ENCODE measurements at places on chromosomes 4 and X.

GRCh38 chrX:102580891-102581290 lies 18.4 kb upstream of the ARMCX5 start:
- no peak for DNase-seq

- DNase-seq: no peak
Measured at GRCh38 chr4:181944527-181944926, 298.7 kb upstream of the TENM3 start.

- no peak for DNase-seq
Measured at GRCh38 chrX:1928805-1929204, 313.9 kb downstream of the ASMT start.

- DNase-seq: no peak
Measured at GRCh38 chr4:86896596-86896995, 4.4 kb upstream of the C4orf36 start.

DNA sequence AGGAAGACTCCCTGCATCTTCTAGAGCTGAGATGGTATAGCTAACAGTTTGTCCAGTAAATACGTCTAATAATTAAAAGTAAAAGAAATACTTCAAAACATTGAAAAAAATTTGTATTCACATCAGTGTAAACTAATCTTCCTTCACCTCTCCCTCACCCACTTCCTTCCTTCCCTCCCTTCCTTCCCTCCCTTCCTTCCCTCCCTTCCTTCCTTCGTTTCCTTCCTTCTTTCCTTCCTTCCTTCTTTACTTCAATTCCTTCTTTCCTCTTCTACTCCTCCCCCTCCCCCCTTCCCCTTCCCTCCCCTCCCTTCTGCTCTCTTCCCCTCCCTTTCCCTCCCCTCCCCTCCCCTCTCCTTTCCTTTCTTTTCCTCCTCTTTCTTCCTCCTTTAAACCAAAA lies 103.7 kb downstream of the POU4F2 start:
- no peak for DNase-seq

DNA sequence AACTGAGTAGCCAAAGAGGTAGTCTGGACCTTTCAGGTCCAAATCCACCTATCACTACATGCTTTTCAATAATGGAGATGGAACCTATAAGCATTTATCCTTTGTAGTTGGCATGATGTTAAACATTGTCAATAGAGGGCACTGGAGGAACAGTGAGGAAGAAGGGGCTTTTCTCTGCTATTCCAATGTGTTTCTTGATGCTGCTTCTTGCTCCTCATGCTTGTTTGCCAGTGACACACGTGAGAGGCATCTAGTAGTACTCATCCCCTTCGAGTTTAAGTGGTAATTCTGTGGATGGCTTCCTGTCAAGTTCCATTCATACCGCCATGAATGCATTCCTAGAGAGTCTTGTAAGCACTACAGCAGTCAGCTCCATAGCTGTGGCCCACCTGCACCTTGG lies 84.0 kb downstream of the NAA11 start:
- DNase-seq: peak; percentile 9

GRCh38 chr4:128373628-128374027 lies 86.0 kb upstream of the PGRMC2 start:
- DNase-seq: no peak

DNA sequence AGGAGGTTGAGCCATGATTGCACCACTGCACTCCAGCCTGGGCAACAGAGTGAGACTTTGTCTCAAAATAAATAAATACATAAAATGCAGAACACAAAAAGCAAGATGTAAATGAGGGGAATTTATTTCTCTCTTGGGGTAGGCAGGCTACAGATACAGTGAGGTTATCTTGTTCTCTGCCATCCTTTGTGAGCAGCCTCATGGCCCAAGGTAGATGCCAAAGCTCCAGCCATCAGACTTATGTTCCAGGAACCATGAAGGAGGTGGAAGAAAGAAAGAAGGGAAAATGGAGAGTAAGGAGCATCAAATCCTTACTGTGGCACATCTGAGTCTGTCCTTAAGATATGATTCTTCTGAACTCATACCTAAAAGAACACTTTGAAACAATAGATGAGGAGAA lies 11.1 kb downstream of the ARSH start:
- no peak for DNase-seq

- no peak for DNase-seq
Measured at GRCh38 chr4:69060651-69061308, 35.5 kb upstream of the UGT2B7 start.

DNA sequence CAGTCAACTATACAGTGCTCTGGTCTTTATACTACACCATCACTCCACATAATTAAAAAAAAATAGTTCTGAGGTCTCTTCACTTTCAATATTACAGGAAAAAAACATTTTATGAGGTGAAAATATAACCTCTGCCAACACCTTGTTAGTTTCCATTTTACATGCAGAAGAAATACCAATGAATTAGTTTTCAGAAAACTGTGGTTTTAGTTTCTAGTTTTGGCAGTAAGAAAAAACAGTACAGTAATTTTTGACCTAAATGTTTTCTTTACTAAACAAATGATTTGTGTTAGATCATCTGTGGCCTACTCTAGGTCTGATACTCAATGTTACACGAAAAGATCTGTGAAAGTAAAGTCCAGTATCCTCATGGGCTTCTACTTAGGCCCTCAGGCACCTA lies 10.0 kb downstream of the SULT1E1 start:
- no peak for DNase-seq

- no peak for DNase-seq
Measured at GRCh38 chr4:156798438-156798837, 173.2 kb downstream of the PDGFC start.

DNA sequence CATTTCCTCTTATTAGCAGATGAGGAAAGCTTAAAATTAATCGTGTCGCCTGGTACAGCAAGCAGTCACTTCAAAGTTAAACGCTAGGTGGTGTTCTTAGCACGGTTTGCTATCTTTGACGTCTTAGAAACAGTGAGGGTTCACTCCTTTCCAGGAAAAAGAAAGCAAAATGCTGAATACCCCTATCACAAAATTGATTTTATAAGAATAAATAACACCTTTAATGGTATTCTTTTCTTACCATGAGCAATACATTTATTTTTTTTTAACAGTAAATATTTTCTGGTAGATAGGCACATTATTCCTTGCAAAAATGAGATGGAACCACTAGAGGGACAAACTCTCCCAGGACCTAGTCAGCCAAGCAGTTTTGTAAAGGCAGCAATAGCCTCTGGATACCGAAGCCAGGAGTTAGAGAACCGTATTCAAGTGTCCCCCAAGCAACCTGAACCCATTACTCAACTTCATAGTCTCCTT lies 153.9 kb downstream of the KDR start:
- DNase-seq: peak; percentile 80
